ENCODE measurements at places on chromosomes 6 and 20.

DNA sequence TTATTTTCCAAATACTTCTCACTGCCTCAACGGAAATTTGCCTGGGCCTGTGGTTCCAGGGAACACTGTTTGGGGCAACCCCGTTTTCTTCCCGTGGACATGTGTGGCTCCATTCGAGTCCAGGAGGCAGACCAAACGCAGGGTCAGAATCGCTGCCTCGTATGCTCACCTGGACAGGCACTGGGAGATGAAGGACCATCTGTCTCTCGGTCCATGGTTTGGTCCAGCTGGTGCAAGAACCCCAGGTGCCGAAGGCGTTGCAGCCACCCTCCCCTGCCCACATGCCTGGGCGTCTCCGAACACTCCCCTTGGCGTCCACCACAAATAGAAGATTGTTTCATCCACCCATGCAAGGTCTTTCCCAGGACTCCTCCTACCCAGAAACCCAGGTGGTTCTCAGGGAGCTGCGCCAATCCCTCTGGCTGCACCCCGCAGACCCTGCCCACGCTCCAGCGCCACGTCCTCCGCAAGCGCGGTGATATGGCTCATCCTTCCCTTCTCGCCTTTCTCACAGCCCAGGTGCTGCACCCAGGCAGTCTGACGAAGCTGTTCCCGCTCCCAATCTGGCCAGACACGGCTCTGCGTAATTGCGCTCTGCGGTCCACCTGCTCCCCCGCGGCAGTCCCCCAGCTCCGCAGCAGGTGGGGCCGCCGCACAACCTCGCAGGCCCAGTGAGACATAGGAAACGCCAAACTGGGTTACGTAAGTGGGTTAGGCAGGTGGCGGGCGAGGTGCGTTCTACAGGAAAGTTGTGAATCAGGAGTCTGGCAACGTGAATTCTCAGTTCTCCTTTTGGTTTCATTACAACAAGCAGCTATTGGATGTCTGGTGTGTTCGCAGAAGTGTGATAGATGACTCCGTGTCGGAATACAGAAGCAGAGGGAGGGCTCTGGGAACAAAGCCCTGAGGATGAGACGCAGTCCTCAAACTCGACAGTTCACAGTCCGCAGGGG lies 146.2 kb upstream of the ECI2 start:
- peak; percentile 44 for DNase-seq

DNA sequence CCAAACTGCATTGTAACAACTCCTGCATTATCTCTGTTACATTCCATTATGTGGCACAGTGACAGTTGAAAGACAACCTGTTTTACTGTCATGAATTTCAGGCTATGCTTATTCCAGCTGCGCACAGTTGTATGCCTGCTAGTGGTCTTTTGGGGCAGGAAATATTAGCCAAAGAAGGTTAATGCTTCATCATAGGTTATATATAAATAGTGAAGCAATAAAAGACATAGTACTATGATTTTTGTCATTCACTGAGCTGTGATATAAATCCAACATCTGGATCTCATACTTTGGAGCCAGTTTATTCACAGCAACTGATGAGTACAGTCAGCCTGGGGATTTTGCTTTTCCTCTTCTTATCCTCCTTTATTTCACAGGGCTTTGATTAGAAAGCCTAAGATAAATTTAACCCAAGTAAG lies 55.6 kb downstream of the FILIP1 start:
- DNase-seq = no peak

DNA sequence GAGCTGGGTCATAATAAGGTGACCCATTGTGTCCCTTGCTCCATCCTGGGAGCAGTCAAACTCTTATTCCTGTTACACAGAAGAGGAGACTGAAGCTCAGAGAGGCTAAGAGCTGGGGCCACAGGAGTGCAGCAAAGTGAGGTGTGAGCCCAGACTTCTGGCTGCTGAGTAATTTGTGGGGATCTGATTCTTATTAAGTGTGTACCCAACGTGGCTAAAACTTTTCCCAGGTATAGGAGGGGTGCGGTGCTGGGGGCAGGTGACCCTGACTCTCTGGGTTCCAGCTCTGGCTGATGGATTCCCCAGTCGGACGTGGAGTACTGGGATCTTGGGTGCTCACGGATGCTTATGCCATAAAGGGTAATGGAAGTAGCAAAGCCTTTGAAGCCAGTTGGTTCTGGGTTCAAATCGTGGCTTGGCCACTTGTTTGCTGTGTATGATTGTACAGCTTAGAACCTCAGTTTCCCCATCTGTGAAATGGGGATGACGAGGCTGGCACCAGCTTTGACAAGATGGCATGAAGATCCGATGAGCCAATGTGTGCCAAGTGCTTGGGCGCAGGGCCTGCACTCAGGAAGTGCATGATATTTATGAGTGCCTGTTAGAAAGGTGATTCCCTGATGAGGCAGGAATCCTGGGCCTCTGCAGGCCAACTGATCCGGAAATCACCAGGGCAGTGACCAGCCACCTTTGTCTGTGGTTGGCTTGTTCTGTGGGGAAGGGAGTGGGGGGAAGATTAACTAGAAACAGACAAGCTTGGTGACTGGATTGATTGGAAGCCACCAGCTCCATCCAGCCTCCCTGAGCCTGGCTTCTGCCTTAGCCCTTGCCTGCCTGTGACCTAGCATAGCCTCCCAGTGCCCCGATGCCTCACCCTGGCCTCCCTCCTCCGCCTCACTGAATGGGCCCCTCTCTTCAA lies 6.0 kb downstream of the SRC start:
- no peak for DNase-seq

GRCh38 chr20:17888044-17888443 lies 80.5 kb downstream of the SNX5 start:
- DNase-seq = no peak

- DNase-seq = no peak
These were observed 138.1 kb upstream of the PTPN1 start for GRCh38 chr20:50371878-50372769.

DNA sequence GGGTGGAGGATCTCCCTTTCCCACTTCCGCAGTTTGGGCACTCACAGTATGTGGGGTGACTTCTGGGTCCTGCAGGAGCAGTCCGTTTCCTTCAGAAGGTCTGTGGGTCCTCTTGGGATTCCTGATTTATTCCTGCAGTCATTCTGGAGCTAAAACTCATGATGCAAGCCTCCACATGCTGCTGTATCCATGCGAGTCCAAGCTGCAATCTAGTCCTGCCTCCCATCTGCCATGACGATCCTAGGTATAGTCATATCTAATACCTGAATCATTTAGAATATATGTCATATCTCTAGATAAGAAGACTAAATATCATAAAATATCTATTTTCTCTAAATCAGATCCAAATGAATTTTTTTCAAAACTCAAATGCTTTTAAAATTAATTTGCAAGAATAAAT lies 103.4 kb upstream of the AHI1 start:
- no peak for DNase-seq

DNA sequence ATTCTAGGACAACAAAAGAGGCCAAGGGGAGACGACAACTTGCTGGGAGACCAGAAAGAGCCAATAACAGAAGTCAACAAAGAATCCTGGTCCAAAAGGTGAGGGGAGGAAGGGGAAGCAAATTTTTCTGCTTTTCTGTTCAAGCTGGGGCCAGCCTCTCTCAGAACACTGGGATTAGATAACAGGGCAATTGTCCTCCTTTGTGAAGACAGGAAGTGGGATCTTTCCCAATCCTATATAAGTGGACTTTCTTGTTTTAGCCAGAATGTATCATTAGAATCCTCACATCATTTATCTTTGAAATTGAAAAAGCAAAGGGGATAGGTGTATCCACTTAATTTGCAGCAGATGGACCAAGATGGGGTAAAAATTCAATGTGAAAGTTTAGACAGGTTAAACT lies 101.2 kb upstream of the COL21A1 start:
- no peak for DNase-seq

DNA sequence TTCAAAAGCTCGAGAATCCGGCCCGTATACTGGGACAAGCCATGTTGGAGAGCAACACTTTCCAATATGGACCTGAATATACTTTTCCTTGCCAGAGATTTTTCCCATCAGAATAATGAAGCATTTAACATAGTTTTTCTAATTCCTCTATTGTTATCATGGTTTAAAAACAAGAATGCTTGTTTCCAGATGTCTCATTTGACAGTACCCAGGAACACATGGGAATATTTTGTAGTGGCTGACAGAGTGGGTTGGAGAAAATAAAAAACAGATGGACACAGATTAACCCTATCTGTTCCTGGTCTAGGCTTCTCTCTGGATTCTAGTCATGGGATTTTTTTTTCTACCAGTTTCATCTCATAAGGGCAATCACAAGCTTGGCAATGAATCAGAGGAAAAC lies 164.8 kb upstream of the CEP162 start:
- no peak for DNase-seq

- peak; percentile 27 for DNase-seq
These were observed 59.6 kb downstream of the ZNF831 start for GRCh38 chr20:59223182-59223601.

- DNase-seq = peak; percentile 34
These were observed 116.1 kb upstream of the TRAF3IP2 start for GRCh38 chr6:111721753-111722154.

DNA sequence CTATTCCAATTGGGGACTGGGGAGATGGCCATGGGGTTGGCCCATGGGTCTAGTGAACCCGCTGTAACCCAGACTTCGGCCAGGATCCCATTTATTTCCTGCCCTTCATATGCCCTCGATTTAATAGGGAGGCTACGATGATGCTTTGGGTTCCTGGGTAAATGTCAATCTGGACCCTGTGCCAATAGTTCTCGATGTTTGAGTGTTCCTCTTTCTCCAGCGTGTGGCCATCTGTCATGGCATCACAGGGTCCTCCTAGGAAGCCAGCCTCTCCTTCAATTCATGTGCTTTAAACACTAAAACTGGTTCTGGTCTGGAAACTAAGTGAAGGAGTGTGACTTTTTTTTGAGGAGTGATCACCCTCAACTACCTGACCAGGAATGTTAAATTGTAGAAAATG lies 28.7 kb upstream of the ELMO2 start:
- DNase-seq = no peak

- no peak for DNase-seq
These were observed 103.8 kb upstream of the FLRT3 start for GRCh38 chr20:14441201-14441600.

- DNase-seq = no peak
These were observed 68.2 kb upstream of the KHDRBS2 start for GRCh38 chr6:62354261-62354660.

DNA sequence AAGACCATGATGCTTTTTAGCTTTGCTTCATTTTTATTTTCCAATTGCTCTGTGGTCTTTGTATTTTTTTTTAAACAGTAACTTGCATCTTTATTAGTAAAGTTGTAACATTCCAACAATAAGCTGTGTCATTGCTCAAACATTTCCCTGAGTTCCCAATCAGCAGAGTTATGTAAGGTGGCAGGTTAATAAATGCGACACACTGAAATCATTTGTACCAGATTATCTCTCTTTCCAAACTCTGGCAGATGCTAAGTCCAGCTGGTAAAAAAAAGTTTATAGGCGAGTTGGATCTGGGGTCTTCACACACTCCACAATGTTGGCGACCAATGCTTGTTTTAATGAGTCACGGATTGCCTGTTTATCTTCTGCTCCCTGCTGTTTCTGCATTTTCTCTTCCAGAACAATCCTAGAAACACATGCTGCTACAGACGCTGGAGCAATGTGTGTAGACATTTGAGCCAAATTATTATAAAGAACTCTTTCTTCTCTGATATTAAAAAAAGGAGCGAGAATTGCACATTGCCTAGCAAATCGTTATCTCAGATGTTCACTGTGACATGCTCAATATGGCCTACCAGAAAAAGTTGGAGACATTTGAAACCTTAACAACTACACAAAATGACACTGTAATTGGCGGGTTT lies 113.6 kb upstream of the IFNGR1 start:
- DNase-seq = no peak

- DNase-seq = no peak
These were observed 53.1 kb downstream of the PHACTR1 start for GRCh38 chr6:12769556-12770256.

DNA sequence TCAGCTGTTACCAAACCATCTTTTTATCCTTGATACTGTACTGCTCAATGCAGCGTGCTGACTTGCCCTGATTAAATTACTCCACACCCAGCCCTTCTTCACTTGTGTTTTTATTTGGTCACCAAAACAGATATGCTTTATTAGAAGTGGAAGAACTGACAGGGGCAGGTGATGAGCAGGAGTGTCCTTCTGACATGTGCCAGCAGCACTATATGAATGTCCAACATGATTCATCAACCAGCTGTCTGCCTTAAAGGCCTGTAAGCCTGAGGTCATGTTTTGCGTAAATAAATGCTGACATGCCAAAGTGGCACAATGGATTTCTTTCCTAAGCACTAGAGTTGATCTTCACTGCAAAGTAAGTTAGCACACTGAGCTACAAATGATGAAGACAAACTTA lies 15.4 kb downstream of the POPDC3 start:
- DNase-seq = no peak

- DNase-seq = no peak
These were observed 94.2 kb downstream of the RREB1 start for GRCh38 chr6:7201732-7202541.

GRCh38 chr6:5379647-5380242 lies 118.4 kb downstream of the FARS2 start:
- peak; percentile 69 for DNase-seq

GRCh38 chr6:69775941-69776340 lies 20.9 kb downstream of the LMBRD1 start:
- DNase-seq = no peak

DNA sequence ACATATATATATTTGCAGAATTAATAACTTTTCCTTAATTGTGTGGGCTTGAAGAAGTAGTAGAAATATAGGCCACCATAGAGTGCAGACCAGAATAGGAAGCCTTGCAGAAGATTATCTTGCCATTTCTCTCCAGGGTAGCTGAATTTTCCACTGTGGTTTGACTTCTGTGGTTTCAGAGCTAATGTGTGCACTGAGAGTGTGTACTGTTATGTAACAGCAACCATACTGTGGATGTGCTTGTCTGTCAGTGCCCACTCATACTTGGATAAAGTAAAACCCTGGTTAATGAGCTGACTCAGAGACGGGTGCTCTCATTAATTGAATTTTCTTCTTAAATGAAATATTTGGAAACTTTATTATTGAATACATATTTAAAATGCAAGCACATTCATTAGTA lies 57.2 kb downstream of the CEP43 start:
- no peak for DNase-seq

DNA sequence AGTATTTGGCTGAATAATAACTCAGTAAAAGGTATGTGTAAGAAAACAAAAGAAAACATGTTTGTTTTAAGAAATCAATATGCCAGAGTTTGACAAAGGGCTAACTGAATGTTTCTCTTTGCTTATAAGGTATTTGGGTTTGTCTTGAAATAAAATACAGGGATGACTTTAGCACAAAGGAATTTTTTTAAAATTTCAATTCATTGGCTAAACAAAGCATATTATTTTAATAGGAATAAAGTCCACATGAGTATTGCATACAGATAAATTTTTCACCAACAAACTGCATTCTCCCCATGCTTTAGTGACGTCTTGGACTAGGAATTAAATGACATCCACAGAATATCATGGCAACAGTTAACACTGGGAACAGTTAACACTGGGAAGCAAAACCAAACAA lies 480.0 kb upstream of the JAG1 start:
- DNase-seq = no peak

GRCh38 chr6:135525594-135525993 lies 28.1 kb upstream of the AHI1 start:
- DNase-seq = no peak

GRCh38 chr20:54122189-54122588 lies 51.6 kb downstream of the CYP24A1 start:
- no peak for DNase-seq
